ENCODE measurements at places on chromosomes 2 and 18. TPM values are rescaled to one million over a fixed set of nuclear protein-coding genes. Genes with fewer than 3 reads are reported as not detected.

The MAPRE3 gene
- total RNA-seq: 15.8 TPM

The PPP1R1C gene
- not detected for total RNA-seq

The ANKRD36C gene
- 46.7 TPM for total RNA-seq

The GPAT2 gene
- total RNA-seq: 1.6 TPM

The AKAIN1 gene
- total RNA-seq: not detected

The STON1 gene
- 9.1 TPM for total RNA-seq

The BIN1 gene
- 43.5 TPM for total RNA-seq

The ANKRD30B gene
- 5.9 TPM for total RNA-seq

The BMPR2 gene
- 26.7 TPM for total RNA-seq

The TRIM43 gene
- total RNA-seq: not detected

The HOXD9 gene
- 1.6 TPM for total RNA-seq

The ANKRD39 gene
- total RNA-seq: 14.3 TPM

GRCh38 chr2:39550701-39551285 is 113.7 kb upstream of the MAP4K3 start:
- H3K36me3 ChIP-seq: no peaks in the 10 kb centered on the region
- peak overlapping the region; percentile 66 for H3K27ac ChIP-seq
- no peaks in the 10 kb centered on the region for H3K27me3 ChIP-seq
- no peak for DNase-seq

GRCh38 chr2:226445216-226445861 is 354.3 kb downstream of the IRS1 start:
- H3K36me3 ChIP-seq: no peaks in the 10 kb centered on the region
- DNase-seq: no peak
- no peak overlapping the region for H3K4me3 ChIP-seq
- H3K4me1 ChIP-seq: peaks cover 8% of the 10 kb centered on the region
- no peak overlapping the region for H3K27ac ChIP-seq

DNA sequence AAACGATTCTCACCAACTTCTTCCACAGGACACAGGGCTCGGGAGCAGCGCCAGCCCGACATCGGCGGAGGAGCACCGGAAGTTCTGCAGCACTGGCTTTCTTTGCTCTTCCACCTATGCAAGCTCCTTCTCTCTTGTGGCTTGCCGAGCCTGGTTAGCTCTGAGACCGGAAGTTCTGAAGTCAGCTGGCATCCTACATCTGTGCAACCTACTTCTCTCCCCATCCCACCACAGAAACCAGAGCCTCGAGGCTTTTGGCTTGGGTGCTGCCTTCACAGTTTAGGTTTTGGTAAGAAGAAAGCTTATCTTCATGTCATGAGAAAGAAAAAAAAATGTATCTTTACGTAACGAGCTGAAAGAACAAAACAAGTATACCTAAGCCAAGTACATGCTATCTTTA is 111.7 kb downstream of the ANKRD44 start:
- no peaks in the 10 kb centered on the region for H3K4me1 ChIP-seq
- no peaks in the 10 kb centered on the region for H3K36me3 ChIP-seq
- peak; percentile 64 for DNase-seq
- H3K4me3 ChIP-seq: no peak overlapping the region
- no peaks in the 10 kb centered on the region for H3K27me3 ChIP-seq
- no peak overlapping the region for H3K27ac ChIP-seq

GRCh38 chr2:40511661-40512213 is 59.8 kb upstream of the SLC8A1 start:
- no peaks in the 10 kb centered on the region for H3K4me1 ChIP-seq
- H3K27me3 ChIP-seq: no peaks in the 10 kb centered on the region
- H3K4me3 ChIP-seq: no peak overlapping the region
- H3K27ac ChIP-seq: peak overlapping the region; percentile 50
- DNase-seq: no peak

DNA sequence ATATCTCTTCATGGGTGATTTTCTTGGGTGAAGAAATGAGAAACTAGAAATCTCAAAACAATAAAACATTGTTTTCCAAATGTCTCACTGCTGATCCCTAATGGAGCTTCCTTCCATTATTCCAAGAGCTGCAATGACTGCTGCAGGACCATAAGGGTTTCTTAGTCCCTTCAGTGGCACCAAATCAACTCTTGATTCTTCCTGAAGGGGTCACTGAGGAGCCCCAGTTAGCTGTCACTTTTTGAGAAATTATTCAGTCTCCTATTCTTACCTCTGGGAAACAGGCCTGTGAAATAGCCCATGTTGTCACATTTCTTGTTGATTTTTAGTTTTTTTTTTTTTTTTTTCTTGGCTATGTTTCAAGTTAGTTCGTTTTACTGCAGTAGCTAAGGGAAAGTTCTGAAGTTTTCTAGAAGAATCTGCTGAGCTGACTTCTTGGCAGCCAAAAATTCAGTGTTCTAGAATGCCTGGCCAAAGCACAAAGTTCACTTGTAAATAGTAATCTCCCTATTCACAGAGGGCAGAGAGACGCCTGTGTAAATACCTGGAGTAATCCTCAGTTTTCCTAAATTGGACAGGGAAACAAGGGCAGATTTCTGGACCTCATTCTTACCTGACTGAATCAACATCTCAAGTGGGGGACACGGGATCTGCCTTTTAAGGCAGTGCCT is 480.0 kb downstream of the RIT2 start:
- no peak overlapping the region for H3K4me3 ChIP-seq
- H3K27ac ChIP-seq: no peak overlapping the region
- no peaks in the 10 kb centered on the region for H3K4me1 ChIP-seq
- no peaks in the 10 kb centered on the region for H3K36me3 ChIP-seq
- H3K27me3 ChIP-seq: no peaks in the 10 kb centered on the region
- no peak for DNase-seq

DNA sequence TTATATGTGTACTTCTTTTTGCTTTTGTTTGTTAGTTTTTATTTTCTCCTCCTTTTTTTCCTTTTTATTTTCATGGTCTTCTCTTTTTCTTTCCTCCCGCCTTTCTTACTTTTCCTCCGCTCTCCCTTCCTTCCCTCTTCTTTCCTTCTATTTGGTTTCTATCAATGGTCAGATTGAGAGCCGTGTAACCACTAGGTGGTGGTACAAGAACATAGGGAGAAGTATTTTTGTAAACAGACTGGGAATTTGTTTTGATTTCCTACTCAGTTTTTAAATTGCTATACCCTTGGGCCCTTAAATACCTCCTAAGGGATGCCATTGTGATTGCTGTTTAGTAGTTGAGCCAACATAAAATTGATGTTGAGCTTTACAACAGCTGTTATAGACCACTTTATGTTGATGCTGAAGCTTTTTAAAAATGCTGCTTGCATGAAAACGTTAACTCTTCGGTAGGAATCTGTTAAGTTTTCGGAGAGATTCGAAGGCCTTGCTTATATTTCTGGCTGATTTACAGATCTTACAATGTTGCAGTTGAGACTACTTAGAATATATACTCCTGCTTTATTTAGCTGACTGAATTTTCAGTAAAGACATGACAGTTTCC is 124.2 kb downstream of the UBE2E3 start:
- H3K4me3 ChIP-seq: no peak overlapping the region
- H3K36me3 ChIP-seq: no peaks in the 10 kb centered on the region
- H3K27ac ChIP-seq: no peak overlapping the region

- no peak overlapping the region for H3K4me3 ChIP-seq
- H3K27me3 ChIP-seq: no peaks in the 10 kb centered on the region
Measured at GRCh38 chr2:134943540-134943939, 24.9 kb downstream of the CCNT2 start.

DNA sequence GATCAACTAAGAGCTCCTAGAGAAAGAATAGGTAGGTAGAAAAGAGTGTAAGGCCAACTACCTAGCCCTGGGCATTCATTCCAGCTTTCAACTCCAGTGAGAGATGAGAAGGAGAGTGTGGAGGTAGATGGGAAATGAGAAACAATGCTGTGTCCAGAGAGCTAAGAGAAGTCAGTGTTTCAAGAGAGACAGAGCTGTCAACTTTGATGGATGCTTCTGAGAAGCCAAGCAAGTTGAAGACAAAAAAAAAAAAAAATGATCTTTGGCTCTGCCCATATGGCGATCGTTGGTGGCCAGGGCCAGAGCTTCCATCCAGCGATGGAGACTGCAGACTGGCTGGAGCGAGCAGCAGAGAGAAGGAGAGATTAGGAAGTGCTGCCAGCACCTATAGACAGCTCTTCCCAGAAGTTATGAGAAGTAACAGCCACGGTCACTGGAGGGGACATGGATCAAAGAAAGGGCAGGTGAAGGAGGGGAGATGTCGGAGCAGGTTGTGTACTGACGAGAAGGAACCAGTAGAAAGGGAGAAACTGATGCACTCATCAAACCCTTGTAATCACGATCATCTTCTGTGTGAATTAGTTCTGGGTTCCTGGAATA is 112.4 kb upstream of the PPP1CB start:
- no peak overlapping the region for H3K27ac ChIP-seq
- no peaks in the 10 kb centered on the region for H3K27me3 ChIP-seq
- no peaks in the 10 kb centered on the region for H3K36me3 ChIP-seq

- no peak overlapping the region for H3K27ac ChIP-seq
- H3K4me1 ChIP-seq: no peaks in the 10 kb centered on the region
- no peaks in the 10 kb centered on the region for H3K27me3 ChIP-seq
- no peaks in the 10 kb centered on the region for H3K36me3 ChIP-seq
- no peak overlapping the region for H3K4me3 ChIP-seq
Measured at GRCh38 chr2:185215497-185215896, 523.1 kb upstream of the FSIP2 start.

- H3K4me3 ChIP-seq: no peak overlapping the region
- DNase-seq: peak; percentile 53
- H3K27me3 ChIP-seq: no peaks in the 10 kb centered on the region
- H3K36me3 ChIP-seq: no peaks in the 10 kb centered on the region
- H3K27ac ChIP-seq: no peak overlapping the region
Measured at GRCh38 chr2:178306352-178307073, 112.2 kb downstream of the OSBPL6 start.

DNA sequence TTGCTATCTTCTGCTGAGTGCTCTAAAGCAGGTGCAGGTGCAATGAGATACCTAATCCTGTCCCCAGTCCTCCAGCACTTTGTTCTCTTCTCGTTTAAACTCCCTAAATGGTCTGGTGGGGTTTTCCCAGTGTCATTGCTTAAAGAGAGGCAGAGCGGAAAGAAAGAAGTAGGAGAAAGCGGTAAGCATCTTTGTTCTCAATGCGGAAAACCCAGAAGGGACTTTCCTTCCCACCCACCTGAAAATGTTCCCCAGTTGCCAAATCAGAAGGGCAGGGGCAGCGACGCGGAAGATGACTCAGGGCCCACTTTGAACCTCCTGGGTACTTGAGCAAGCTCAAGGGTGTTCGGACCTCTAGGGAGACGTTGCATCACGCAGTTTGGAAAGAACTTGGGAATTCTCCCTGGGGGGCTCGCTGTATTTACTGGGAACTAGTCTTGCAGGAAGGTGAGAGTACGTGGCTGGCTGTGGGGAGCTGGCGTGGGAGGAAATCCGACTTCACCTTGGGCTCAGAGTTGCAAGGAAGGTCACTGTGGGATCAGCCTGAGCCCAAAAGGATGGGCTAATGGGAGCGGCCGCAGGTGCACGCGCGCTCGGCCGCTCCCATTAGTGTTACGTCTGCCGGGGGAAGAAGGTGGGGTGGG is 589 bp upstream of the SGPP2 start:
- H3K27me3 ChIP-seq: no peaks in the 10 kb centered on the region
- H3K27ac ChIP-seq: no peak overlapping the region
- no peak overlapping the region for H3K4me3 ChIP-seq
- peaks cover 15% of the 10 kb centered on the region for H3K4me1 ChIP-seq
- DNase-seq: no peak

GRCh38 chr2:163264341-163264740 is 425.8 kb upstream of the KCNH7 start:
- no peaks in the 10 kb centered on the region for H3K27me3 ChIP-seq
- DNase-seq: no peak

- H3K4me3 ChIP-seq: no peak overlapping the region
- no peak overlapping the region for H3K27ac ChIP-seq
- no peaks in the 10 kb centered on the region for H3K4me1 ChIP-seq
- H3K27me3 ChIP-seq: no peaks in the 10 kb centered on the region
- H3K36me3 ChIP-seq: no peaks in the 10 kb centered on the region
Measured at GRCh38 chr2:725468-725867, 48.3 kb upstream of the TMEM18 start.

DNA sequence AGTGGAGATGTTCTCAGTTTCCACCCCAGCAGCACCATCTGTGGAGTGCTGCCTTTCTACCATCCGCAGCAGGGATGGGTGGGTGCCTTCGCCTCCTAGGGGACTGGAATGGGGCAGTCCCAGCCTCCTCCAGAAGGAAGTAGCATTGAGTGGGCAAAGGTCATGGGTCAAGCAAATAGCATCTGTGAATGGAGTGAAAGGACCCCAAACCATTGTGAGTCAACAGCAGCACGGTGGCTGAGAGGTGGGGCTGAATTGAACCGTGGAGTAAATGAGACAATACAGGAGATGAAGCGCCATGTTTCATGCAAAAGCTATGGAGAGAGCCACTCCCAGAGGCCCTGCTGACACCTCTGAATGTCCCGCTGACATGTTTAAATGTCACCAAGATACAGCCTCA is 9.7 kb downstream of the GPR55 start:
- H3K36me3 ChIP-seq: no peaks in the 10 kb centered on the region
- no peaks in the 10 kb centered on the region for H3K27me3 ChIP-seq
- H3K4me1 ChIP-seq: no peaks in the 10 kb centered on the region

DNA sequence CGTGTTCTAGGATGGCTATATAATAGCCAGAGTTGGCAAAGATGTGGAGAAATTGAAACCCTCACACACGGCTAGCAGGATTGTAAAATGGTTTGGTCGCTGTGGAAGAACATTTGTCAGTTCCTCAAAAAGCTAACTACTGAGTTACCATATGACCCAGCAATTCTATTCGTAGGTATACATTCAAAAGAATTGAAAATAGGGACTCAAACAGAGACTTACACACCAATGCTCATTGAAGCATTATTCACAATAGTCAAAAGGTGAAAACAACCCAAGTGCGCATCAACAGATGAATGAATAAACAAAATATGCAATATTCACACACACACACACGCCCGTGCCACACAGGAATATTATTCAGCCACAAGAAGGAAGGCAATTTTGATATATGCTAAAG is 98.7 kb downstream of the PLA2R1 start:
- H3K36me3 ChIP-seq: no peaks in the 10 kb centered on the region
- H3K4me1 ChIP-seq: no peaks in the 10 kb centered on the region
- H3K27ac ChIP-seq: no peak overlapping the region
- no peak overlapping the region for H3K4me3 ChIP-seq

- H3K4me3 ChIP-seq: no peak overlapping the region
- no peak for DNase-seq
- H3K36me3 ChIP-seq: no peaks in the 10 kb centered on the region
- no peak overlapping the region for H3K27ac ChIP-seq
- peaks cover 3% of the 10 kb centered on the region for H3K4me1 ChIP-seq
- no peaks in the 10 kb centered on the region for H3K27me3 ChIP-seq
Measured at GRCh38 chr18:58694720-58695468, 23.6 kb downstream of the MALT1 start.

DNA sequence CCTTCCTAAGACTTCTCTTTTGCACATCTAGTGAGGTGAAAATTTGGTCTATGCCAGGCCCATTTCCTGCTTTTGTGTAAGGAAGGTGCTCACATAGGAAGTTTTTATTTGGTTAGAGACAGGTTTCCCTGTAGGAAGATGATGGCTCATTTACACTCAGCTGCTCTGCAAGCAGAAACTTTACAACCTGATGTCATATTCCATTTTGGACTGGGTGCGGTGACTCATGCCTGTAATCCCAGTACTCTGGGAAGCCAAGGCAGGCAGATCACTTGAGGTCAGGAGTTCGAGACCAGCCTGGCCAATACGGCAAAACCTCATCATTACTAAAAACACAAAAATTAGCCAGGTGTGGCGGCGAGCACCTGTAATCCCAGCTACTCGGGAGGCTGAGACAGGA is 35.8 kb downstream of the CASP10 start:
- no peaks in the 10 kb centered on the region for H3K36me3 ChIP-seq
- DNase-seq: no peak
- no peak overlapping the region for H3K27ac ChIP-seq
- H3K27me3 ChIP-seq: no peaks in the 10 kb centered on the region
- H3K4me3 ChIP-seq: no peak overlapping the region

- no peak overlapping the region for H3K27ac ChIP-seq
- H3K36me3 ChIP-seq: no peaks in the 10 kb centered on the region
- H3K4me1 ChIP-seq: no peaks in the 10 kb centered on the region
- DNase-seq: no peak
Measured at GRCh38 chr2:63364866-63365265, 223.4 kb downstream of the WDPCP start.

Data from body of pancreas (tissue), 4 donors.